CD8-positive, alpha-beta memory T cell (primary cell): ENCODE measurements at places on chromosomes 3 and 15.

GRCh38 chr15:71440489-71441110 lies 325.3 kb downstream of the THSD4 start:
- DNase-seq, result no peak

DNA sequence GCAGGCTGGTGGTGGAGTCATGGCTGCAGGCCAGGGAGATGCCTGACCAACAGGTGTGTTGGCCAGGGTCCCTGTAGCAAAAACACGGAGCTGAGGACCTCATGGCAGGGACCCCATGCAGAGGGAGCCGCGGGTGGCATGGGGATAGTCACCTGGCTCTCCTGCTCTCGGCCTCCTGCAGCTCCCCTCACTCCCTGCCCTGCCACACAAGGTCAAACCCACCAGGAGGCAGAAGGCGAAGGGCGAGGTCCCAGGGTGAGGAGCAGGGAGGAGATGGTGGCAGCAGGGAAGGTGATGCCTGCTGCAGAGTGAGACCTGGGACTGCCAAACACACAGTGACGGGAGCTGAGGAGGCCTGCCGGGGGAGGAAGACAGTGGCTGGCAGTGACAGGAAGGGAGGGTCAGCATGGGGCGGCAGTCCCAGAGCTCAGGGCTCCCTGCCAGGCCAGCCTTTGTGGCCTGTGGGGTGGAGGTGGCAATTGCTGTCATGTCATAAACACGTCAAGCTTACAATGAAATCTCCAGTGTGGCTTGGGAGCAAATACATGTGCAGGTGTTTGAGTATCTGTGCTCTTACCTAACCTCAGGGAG lies 144.3 kb downstream of the TJP1 start:
- DNase-seq, result no peak

GRCh38 chr3:17154941-17155340 lies 270.2 kb downstream of the PLCL2 start:
- no peak for DNase-seq

GRCh38 chr3:102593812-102594602 lies 159.2 kb downstream of the ZPLD1 start:
- no peak for DNase-seq

DNA sequence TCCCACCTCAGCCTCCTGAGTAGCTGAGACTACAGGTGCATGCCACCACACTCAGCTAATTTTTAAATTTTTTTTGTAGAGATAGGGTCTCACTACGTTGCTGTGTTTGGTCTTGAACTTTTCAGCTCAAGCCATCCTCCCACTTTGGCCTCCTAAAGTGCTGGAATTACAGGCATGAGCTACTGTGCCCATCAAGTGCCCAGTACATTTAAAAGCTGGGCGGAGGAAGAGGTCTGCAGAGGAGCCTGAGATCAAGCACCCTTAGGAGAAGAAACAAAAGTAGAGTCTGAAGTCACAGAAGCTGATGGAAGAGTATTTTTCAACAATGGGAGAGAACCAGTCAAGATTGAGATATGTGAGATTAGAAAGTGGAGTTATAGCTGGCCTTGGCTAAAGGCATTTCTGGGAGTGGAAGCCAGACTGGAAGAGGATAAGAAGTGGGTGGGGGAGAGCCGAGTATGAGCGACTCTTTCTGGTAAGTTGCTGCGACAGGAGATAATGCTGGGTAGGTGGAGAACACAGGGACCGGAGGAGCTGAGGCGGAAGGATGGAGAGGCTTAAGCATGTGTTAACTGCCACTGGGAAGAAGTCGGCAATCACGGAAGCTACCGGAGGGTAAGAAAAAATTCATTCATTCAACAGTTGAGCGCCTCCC lies 782 bp upstream of the IREB2 start:
- DNase-seq, result no peak
